ENCODE measurements at places on chromosomes 4 and X.
A peak's percentile ranks its signal among the peaks of the same experiment; 100 is the strongest.

DNA sequence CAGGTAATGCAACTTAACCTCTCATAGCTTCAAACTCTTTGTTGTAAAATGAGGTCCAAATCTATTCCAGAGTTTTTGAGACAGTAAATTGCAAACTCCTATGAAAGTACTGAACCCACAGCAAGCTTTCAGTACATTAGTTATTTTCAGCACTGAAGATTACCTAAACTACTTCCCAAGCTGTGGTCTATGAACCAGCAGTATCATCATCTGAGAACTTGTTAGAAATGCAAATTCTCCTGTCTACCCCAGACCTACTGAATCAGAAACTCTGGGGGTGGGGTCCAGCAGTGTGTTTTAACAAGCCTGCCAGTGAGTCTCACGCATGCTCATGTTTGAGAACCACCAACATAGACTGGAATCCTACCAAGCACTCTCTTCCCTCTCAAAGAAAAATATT is 5.7 kb upstream of the CASP6 start:
- no peak for DNase-seq

GRCh38 chrX:24231131-24231540 is 81.6 kb downstream of the ZFX start:
- DNase-seq, result no peak

- no peak for DNase-seq
Observed at GRCh38 chrX:71154641-71155040, 10.0 kb downstream of the NLGN3 start.

DNA sequence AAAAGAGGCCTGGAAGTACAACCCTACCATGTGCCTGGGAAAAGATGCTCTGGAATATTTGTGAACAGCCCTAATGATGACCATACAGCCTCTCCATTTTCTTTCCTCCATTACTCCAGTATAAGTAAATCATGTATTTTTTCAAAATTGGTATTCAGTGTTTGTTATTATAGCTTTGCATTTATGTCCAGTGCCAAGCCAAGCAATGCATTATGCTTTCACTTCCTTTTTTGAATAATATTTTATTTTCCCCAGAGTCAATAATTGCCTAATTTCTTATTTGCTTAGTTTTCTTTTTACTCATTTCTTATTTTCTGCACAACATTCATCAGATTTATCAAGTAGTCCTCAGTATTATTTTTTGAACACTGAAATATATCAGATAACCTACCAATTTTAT is 49.3 kb upstream of the EOLA2 start:
- DNase-seq, result no peak

- DNase-seq, result no peak
Observed at GRCh38 chr4:107561481-107561880, 158.6 kb downstream of the PAPSS1 start.

DNA sequence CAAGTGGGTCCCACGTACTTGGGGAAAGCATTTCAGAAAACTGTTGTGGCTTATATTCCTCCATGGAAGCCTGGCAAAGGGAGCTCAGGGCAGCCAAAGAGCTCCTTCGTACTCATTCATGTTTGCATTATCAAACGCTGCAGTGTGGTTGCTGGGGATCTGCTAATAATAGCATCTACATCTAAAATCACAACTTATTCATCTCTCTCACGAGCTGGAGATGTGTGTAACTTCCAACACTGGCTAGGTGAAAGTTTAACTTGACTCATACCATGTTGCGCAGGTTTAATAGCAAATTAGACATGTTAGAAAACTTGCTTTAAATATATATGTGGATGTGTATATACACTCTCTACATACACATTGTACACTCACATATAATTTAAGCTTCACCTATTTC is 415.1 kb downstream of the AFF2 start:
- no peak for DNase-seq

DNA sequence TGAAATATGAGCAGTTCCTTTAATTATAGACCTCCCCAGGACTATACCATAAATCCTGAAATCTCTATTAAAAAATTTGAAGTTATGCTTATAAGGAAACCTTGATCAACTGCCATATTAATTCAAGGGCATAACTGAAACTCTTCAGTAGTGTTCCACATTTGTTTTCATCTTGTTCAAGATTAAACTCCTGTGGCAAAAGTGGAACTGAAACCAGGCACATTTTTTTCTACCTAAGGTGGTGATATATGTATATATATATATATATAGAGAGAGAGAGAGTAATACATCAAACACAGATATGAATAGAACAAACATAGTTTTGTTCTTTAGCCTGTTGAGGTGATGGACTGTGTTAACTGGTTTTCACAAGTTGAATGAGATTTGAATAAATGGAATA is 287.9 kb downstream of the DACH2 start:
- no peak for DNase-seq

GRCh38 chr4:189822326-189822725 is 118.3 kb upstream of the FRG1 start:
- DNase-seq, result no peak

- DNase-seq, result peak; percentile 59
Observed at GRCh38 chr4:10106421-10107039, 10.1 kb downstream of the WDR1 start.

DNA sequence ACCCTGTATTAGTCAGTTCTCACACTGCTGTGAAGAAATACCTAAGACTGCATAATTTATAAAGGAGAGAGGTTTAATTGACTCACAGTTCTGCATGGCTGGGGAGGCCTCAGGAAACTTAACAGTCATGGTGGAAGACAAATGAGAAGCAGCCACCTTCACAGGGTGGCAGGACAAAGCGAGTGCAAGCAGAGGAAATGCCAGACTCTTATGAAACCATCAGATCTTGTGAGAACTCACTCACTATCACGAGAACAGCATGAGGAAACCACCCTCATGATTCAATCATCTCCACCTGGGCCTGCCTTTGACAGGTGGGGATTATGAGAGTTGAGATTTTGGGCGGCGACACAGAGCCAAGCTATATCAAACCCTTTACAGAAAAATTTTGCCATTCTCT is 722.4 kb downstream of the RAB28 start:
- DNase-seq, result no peak

DNA sequence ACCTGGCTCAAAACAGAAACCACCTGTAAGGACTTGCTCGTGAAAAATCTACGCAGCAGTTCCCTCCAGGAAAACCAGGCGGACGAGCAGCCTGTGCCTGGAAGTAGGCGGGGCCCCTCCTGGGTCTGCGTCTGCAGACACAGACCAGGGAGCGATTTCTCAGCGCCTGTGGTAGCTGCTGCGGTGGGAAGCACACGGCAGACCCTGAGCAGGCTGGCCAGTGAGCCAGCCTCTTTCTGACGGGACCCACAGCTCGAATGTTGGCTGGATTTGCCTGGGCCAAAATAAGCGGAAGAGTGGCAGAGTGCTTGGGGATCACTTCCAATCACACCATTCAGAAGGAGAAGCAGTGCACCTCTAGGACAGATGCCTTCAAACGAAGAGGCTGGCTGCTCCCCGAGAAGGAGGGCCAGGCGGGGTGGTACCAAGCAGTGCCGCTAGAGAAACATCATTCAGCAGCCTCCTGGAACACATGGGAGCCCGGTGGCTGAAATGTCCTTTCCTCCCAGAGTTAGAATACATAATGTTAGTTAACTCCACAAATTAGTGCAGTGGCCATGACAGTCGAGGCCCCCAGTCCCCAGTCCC is 85.9 kb downstream of the GATB start:
- DNase-seq, result no peak

- no peak for DNase-seq
Observed at GRCh38 chr4:25949994-25950393, 36.0 kb downstream of the SMIM20 start.

DNA sequence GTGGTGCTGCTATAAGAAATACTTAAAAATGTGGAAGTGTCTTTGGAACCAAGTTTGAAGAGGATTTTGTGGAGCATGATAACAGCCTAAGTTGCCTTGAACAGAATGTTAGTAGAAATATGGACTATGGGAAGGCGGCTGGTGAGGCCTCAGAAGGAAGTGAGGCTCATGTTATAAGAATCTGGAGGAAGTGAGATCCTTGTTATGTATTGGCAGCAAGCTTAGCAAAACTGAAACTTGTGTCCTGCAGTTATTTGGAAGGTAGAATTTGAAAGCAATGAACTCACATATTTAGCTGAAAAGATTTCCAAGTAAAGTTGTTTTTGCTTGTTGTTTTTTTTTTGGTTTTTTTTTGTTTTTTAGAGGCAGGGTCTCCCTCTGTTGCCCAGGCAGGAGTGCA is 13.6 kb upstream of the MED14 start:
- no peak for DNase-seq

DNA sequence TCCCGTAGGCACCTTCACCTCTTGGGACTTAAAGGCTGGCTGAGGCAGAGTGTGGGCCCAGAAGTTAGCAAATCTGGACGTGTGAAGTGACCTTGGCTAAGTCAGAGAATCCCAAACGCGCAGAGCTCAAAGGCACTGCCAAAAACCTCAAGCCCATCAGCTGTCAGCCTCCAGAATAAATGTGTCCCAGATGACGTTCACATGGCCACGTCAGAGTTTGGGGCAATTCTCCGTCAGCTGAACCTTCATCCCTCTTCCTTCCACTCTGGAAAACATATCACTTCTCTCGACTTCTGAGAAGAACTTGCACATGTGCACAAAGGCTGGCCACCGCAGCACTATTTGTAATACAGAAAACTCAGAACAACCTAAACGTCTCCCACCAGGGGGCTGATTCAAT is 35.7 kb upstream of the APLN start:
- DNase-seq, result no peak

GRCh38 chr4:51963841-51964517 is 56.2 kb downstream of the LRRC66 start:
- DNase-seq, result no peak
